ENCODE measurements at places on chromosomes 3 and 15.

DNA sequence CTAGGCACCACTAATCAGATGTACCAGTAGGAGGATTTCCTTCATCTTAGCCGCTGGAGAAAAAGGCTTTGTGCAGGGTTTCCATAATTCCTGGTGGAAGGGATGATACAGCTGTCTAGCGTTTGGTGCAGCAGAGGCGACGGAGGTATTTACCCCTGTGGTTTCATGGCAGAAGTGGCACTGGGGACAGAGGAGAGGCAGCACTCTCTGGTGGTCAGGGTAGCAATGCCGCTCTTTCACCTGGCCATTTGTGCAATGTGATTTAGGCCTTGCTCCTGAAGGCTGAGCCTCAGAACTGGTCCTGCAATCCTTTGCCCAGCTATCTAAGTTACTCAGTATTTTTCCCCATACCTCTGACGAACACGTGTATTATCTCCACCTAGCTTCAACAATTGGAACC, 47.1 kb upstream of the BNIP2 start:
- no peak for DNase-seq

- no peak for DNase-seq
These were observed 71.2 kb upstream of the GOLGA8B start for GRCh38 chr15:34654625-34655024.

- no peak for DNase-seq
These were observed 14.2 kb downstream of the THRB start for GRCh38 chr3:24480497-24480896.

GRCh38 chr3:129195731-129196256, 12.1 kb upstream of the CNBP start:
- peak; percentile 20 for DNase-seq

DNA sequence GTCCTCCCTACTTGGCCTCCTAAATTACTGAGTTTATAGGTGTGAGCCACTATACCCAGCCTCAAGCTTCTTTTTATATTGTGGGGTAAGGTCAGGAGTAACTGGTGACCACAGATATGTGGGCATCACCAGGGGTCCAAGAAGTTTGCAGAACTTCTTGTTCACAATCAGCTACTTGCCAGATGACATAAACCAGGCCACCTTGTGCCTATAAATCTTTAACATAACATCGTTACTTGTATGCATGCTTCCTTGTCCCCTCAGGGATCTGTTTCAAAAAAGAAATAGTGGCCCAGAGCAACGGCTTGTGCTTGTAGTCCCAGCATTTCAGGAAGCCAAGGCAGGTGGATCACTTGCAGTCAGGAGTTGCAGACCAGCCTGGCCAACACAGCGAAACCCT, 115.1 kb upstream of the FAM174B start:
- peak; percentile 34 for DNase-seq

GRCh38 chr3:78351334-78351733, 1311.4 kb downstream of the ROBO2 start:
- DNase-seq, result no peak

GRCh38 chr3:142211034-142211433, 14.4 kb downstream of the GK5 start:
- DNase-seq, result peak; percentile 29

DNA sequence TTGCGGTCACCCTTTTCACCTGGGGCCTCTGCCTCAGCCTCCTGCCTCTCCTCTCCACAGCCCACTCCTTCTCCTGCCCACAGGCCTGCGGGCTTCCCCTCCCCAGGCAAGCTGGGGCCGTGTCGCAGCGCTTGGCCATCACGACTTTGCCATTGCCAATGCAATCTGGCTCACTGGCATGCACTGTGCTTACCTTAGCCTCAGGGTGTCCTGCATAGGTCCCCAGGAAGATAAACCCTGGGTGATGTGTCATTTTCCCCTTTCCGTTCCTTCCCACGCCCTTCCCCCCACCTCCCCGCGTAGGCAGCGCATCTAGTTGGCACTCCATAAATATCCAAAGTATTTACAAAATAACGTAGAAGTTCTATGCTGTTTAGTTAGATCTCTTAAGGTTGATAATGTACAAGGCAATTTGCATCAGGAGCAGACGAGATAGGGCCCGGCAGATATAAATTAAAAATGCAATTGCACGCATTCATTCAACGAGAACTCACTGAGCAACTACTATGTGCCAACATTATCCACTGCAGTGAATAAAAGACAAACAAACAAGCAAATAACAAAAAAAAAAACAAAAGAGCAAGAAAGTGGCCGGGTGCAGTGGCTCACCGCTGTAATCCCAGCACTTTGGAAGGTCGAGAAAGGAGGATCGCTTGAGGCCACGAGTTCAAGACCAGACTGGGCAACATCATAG, 973 bp upstream of the COPG1 start:
- DNase-seq, result no peak

- DNase-seq, result no peak
These were observed 316.1 kb upstream of the TMCO5A start for GRCh38 chr15:37618353-37618752.

DNA sequence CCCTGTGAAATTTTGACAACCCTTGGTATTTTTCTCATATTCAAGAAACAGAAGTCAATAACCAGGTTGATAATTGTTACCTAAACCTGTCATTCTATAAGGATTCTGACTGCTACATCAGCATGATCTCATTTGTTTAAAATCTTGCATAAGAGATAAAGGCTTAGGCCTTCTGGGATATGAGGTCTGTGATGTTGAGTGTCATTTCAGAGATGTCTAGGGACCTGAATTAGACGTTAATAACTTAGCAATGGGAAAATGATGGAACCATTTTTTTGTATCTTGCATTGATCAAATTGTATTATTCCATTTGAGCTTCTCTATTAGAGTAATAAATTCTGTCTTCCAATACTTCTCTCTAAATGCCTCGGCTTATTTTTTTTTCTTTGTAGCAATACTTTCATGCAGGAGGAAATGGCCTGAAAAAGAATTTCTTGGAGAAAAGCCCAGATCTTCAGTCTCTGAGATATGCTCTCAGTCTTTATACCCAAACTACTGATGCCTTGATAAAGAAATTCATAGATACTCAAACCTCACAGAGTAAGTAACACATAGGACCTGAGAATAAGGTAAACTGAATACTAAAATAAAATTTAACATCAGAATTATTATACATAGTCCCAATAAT, 589.3 kb downstream of the UNC13C start:
- DNase-seq, result no peak

GRCh38 chr3:10017636-10018292, 8.5 kb upstream of the FANCD2 start:
- peak; percentile 75 for DNase-seq

- peak; percentile 66 for DNase-seq
These were observed 102.8 kb downstream of the CHSY1 start for GRCh38 chr15:101148881-101149664.

DNA sequence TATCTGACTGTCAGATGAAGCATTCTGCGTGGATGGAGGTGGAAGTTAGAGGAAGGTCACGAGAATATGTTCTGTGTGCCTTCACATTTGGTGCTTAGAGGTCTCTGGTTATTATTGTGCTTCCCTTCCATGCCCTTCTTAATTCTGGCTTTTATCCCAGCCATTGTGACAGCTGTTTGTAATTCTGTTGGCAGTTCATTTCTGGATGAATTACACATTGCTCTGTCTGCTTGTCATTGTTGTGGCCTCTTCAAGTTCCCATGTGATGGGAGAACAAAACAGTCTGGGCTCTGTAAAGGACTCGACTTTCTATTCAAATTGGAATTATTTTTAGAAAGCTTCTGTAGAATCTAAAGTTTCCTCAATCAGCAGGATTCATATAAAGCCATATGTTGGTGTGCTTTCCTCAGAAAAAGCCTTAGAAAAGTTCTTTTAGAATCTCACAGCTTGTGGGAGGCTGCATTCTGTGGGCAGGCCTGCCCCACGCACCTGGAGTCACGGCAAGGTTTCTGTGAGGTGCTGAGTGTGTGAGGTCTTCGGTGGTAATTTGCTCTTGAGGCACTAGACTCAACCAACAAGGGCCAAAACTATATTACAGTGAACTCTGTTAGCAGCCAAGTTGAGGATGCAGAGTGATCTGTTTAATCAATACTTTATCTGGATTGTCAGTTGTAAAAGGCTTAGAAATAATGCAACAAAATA, 397.4 kb upstream of the AZI2 start:
- no peak for DNase-seq

DNA sequence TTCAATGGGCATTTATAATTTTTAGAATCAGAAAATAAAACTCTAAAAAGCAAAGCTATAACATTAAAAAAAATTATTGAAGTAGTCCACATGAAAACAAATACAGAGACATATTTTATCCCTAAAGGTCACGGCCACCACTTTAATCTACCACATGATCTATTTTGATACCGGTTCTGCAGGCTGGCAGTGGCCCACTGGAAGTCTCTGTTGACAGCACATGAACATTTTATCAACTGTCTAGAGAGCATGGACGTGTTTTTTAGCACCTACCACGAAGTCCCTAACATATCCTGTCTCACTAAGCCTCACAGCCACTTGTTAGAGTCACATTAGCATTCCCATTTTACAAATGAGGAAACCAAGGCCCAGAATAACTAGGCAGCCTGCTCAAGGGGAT, 1.8 kb upstream of the CPA3 start:
- DNase-seq, result no peak

DNA sequence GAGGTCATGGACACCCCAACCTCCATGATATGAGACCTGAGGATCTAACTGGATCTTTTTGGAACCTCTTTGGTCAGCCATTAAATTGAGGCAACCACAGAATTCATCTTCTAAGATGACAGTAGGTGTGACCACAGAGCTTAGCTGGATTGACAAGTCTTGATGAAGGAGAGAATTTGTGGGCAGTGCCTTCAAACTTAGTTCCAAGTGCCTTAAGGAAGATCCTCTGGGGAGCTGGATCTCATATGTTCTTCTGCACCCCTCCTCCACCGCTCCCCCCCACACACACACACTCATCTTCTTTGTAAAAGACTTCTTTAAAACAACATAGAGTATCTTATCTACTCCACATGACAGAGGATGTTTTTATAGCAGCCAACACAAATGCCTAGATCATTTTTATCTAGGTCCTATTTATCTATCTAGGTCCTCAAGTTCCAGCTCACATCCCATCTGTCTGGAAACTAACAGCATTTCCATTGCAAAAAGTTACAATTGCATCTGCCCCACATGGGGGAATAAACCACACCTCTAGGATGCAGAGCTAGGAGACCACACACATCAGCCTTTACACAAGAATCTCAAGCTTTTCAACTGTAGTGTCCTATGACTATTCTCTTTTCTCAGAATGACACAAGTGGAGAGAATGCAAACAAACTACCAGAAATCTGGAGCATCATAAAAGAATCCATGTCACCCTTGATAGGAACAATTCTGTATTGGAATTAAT, 37.4 kb downstream of the WWTR1 start:
- DNase-seq, result no peak

GRCh38 chr3:61997101-61997500, 376.2 kb downstream of the FEZF2 start:
- DNase-seq, result no peak

- DNase-seq, result no peak
These were observed 26.2 kb downstream of the RARB start for GRCh38 chr3:25454005-25454927.

DNA sequence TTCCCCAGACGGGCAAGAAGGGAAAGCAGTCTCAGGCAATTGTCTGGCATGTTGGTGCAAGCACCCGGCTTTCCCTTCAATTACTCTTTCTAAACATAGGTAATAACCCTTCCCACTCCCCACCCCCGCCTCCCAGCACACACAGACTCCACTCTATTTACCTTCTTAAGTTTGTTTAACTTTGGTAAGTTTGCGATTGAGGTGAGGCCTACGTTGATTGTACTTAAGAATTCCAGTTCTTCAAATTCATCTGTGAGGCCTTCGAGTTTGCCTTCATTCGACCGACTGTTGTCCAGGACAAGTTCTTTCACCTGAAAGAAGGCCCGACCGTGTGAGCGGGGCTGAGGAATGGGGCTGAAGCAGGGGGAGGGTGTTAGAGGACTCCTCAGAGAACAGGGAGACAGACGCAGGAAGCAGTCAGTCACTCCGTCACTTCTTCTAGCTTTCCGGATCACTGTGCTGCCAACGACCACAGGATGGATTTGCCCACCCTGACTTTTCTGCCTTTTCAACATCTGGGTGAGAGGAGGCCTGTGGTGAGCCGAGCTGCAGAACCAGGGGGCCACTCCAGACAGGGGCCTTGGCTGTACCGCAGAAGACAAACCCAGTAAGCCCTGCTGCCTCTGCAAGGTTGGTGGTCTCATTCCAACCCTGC, 33.0 kb downstream of the ANP32A start:
- no peak for DNase-seq

DNA sequence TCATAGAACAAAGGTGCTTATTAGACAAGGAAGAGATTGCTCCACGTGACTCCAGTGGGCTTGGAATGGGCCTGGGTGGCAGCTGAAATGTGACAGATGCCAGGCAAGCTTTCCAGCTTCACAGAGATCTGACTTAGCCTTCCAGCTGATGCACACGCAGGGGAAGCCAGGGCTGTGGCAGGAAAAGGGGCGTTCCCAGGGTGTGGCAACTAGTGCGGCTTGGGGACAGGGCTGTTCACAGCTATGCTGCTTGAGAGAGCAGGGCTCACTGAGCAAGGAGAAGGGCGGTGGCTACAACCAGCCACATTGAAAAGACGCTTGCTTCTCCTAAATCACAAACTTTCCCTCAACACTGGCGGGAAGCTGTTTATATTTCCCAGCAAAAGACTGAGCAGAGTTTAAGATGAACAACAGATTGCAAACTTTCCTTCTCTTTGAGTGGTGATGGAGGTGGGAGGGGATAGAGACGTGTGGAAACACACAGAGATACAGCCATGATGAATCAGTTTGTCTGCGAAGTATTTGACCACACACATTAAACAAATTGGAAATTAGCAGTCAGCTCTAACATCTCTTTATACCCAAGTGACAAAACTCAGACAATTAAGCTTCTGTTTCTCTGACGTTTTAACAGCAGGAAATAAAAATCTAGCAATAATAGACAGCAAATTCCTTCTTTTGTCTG, 127.5 kb downstream of the BDH1 start:
- peak; percentile 66 for DNase-seq

DNA sequence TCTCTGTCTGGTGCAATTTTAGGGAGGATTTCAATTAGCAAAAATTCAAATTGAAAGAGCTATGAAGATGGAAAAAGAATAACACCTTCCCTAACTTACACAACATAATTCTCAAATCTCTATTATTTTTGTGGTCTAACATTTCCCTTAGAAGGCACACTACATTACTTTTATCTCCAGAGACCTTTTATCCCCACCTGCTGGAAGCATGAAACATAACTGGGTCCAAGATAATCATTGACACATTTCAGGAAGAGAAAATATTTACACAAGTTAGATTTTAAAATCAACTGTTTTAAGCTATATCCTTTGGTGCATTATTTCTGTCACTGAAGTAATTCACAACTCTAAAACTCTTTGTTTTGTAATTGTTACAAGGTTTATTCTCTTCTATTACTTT, 779.5 kb downstream of the ROBO1 start:
- DNase-seq, result peak; percentile 1

GRCh38 chr3:12557473-12558100, 700 bp downstream of the MKRN2 start:
- DNase-seq, result peak; percentile 68
